ENCODE measurements at places on chromosomes 6 and 20.

DNA sequence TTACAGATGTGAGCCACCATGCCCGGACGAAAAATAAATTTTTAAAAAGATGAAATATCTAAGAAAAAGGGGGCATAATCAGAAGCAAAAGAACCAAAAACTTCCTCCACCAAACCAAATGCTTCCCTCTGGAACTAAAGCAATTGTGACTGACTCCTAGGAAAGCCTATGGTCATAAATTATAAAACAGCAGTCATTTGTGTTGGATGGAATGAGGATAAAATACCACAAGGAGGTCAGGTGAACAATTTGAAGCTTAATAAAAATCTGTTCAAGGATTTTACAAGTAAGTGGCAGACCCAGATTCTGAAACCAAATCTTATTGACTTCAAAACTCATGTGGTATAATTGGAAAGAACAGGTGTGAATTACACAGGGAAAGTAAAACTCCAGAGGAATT is 114.5 kb downstream of the KIF13A start:
- peaks cover 11% of the 10 kb centered on the region for H3K4me1 ChIP-seq
- H3K36me3 ChIP-seq = no peaks in the 10 kb centered on the region
- H3K4me3 ChIP-seq = no peak overlapping the region
- H3K27me3 ChIP-seq = no peaks in the 10 kb centered on the region
- H3K27ac ChIP-seq = no peak overlapping the region

- no peaks in the 10 kb centered on the region for H3K4me1 ChIP-seq
- no peaks in the 10 kb centered on the region for H3K36me3 ChIP-seq
- peak; percentile 90 for DNase-seq
- no peak overlapping the region for H3K4me3 ChIP-seq
- peak overlapping the region; percentile 42 for H3K27ac ChIP-seq
- H3K27me3 ChIP-seq = no peaks in the 10 kb centered on the region
These were observed 159.3 kb upstream of the TNFAIP3 start for GRCh38 chr6:137707590-137708360.

DNA sequence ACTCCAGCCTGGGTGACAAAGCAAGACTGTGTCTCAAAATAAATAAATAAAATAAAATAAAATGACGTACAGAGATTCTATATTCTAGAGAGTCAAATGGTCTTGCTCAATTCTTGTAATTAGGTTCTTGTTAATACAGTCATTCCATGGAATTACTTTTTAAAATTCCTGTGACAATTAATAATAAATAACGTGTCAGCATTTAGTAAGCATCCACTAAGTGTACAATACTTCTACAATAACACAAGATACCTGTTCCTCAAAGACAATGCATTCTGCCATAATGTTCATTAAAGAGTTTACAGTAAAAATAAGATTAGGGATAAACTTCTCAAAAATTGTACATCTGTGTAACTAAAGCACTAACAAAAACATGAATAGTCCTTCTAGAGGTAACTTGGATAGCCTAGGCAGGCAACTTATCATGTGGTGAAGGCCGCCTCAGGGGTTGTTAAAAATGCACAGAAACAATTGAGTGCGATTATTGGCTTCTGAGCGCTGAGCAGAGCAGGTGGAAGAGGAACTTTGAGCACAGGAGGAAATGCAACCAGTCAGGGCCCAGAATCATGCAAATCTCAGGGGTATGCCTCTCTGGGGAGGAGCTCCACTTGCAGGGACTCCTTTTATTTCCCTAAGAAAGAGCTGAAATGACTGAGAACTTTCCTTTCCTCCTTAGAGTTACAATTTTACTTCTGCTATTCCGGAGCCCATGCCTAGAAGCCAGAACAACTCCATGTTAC is 37.1 kb downstream of the QRSL1 start:
- DNase-seq = no peak
- H3K4me3 ChIP-seq = no peak overlapping the region
- no peaks in the 10 kb centered on the region for H3K27me3 ChIP-seq
- H3K4me1 ChIP-seq = no peaks in the 10 kb centered on the region
- no peak overlapping the region for H3K27ac ChIP-seq
- H3K36me3 ChIP-seq = peaks cover 12% of the 10 kb centered on the region

DNA sequence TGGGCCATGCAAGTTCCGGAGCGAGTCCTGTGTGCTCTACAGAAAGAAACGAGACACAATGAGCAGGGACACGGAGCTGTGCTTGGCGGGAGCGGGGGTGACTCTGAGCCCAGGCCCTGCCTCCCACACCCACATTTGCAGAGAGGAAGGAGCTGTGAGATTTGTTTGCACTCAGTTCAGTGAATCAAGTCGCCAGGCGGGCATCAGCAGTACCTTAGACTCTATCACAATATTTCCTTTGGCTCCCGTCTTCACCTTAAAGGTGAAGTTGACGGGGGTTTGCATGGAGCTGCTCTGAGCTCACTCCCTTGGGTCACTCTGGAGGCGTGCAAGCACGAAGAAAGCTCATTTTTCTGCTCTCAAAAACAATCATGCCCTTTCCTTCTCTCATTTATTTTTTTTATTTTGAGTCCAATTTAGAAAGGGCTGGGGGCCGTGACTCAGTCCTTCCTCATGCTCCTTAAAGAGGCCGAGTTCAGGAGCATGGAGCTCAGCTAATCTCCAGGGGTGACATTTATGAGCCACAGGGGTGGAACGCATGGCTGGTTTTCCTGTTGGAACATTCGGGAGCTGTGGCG is 188.2 kb downstream of the NFATC2 start:
- no peaks in the 10 kb centered on the region for H3K36me3 ChIP-seq
- DNase-seq = no peak
- no peaks in the 10 kb centered on the region for H3K27me3 ChIP-seq
- H3K4me1 ChIP-seq = no peaks in the 10 kb centered on the region
- no peak overlapping the region for H3K27ac ChIP-seq

GRCh38 chr20:51199920-51200319 is 177.0 kb upstream of the KCNG1 start:
- H3K27ac ChIP-seq = no peak overlapping the region
- no peaks in the 10 kb centered on the region for H3K4me1 ChIP-seq
- H3K4me3 ChIP-seq = no peak overlapping the region
- DNase-seq = no peak
